HFFc6 (cell line): ENCODE measurements at places on chromosomes 2 and 18.

GRCh38 chr2:62826141-62826540 is 120.6 kb downstream of the EHBP1 start:
- DNase-seq = peak; percentile 28

GRCh38 chr18:2515908-2516625 is 55.2 kb downstream of the METTL4 start:
- peak; percentile 90 for DNase-seq

GRCh38 chr2:112662704-112663103 is 17.0 kb downstream of the SLC20A1 start:
- no peak for DNase-seq

- no peak for DNase-seq
These were observed 61.9 kb upstream of the BZW1 start for GRCh38 chr2:200749631-200750322.

- DNase-seq = no peak
These were observed 33.4 kb upstream of the CNOT11 start for GRCh38 chr2:101219246-101219645.

GRCh38 chr2:64799592-64800252 is 146.0 kb upstream of the SERTAD2 start:
- DNase-seq = no peak

DNA sequence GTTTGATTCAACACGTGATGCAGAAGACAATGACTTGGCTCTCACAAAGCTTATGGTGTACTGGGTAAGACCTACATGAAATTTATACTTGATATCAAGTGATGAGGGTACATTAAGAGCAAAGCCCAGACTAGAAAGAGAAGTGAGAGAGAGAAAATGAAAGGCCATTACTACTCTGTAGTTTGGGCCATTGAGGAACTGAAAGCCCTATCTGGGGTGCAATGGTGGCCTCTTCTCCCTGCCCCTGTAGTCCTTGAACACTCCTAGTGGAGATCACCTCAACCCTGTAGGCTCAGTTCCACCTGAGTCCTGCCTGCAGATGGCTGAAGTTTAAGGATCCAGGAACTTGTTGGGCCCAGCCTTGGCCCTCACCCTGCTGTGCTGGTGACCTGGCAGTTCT is 569.8 kb upstream of the MEX3C start:
- DNase-seq = no peak

GRCh38 chr2:190452433-190452832 is 44.3 kb downstream of the MFSD6 start:
- DNase-seq = no peak
